Activated CD8-positive, alpha-beta memory T cell treated with anti-CD3 and anti-CD28 coated beads for 48 hours (primary cell): ENCODE measurements at places on chromosomes 3 and 15.

DNA sequence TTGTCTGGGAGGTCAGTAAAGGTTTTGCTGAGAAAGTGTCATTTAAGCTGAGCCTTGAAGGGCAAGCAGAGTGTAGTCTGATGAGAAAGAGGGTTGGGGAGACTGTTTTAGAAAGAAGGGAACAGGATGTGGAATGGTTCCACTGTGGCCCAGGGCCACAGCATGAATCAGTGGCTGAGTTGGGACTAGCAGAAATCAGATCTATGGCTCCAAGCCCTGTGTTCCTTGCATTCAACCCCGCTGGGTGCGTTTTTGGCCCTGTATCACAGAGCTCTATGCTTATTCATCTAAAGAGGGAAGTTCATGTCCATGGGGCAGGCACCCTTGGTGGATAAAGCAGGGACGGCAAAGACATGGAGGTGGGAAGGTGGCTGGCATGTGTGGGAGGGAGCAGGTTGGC, 151.3 kb downstream of the CACNA1D start:
- DNase-seq = no peak

DNA sequence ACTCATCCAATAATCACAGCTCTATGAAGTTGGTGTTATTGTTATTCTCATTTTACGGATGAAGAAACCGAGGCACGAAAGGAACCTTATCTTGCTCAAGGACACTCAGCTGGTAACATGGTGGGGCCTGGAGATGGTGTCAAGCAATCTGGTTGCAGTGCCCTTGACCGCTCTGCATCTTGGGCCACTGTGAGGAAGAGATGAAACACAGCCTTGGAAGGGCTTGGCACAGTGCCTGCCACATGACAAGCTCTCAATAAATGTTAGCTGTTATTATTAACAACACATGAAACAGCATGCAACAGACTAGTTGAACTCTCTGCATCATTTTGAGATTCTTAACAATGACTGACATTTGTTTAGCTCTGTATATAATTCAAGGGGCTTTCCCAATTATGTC, 10.1 kb upstream of the ITGA11 start:
- DNase-seq = no peak

- no peak for DNase-seq
Observed at GRCh38 chr3:129567176-129567705, 24.3 kb downstream of the H1-8 start.

- no peak for DNase-seq
Observed at GRCh38 chr3:36543276-36543997, 163.1 kb downstream of the STAC start.

GRCh38 chr15:61229883-61230180, 730 bp upstream of the RORA start:
- DNase-seq = no peak

- no peak for DNase-seq
Observed at GRCh38 chr15:93066224-93066681, 22.8 kb downstream of the RGMA start.

- no peak for DNase-seq
Observed at GRCh38 chr15:38050529-38051448, 116.3 kb downstream of the TMCO5A start.

DNA sequence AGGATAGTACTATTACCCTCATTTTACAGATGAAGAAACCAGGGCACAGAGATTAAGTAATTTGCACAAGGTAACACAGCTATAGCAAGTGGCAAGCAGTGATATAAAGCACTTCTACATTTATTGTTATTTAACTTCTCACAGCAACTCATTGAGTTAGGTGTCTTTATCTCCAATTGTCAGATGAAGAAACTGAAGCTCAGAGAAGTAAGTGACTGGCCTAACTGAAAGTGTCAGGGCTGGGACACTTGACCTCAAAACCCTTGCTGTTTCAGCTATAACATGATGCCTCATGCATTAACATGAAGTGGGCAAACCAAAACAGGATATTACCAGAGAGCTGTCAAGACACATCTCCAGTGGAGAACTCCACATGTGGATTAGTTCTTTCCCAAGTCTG, 65.8 kb upstream of the LEKR1 start:
- no peak for DNase-seq

DNA sequence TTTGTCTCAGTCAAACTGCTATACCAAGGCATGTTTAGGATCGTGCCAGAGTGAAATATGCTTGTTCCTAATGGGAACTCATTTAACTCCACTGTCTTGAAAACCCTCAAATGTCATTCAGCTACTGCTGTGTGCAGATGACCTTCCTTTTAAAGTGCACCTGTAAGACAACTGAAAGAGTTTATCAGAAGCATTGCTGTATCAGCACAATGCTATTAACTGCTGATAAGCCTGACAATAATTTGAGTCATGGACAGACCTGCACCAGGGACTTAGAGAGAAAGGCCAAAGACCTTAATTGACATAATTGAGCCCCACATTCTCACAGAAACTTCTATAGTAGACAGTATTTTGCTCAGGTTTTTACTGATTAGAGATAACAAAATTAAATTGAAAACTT, 557.9 kb downstream of the DIPK2A start:
- DNase-seq = no peak

GRCh38 chr3:15681668-15682067, 80.1 kb downstream of the BTD start:
- no peak for DNase-seq

DNA sequence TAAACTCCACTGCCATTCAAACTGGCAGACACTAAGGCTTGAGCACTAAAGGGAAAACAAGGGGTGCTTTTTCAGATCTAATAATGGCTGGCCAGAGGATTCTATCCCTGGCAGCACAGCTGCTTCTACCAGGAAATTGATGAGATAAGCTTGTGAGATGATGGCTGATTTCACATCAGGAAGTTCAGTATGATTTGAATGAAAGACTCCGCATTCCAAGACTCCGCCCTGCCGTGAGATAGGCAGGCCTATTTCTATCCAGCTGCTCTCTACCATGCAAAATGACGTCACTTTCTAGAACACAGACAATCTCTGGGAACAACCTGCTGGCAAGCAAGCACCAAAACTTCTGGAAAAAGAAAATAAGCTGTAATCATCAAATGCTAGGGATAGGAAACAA, 171.8 kb downstream of the WDR76 start:
- no peak for DNase-seq

GRCh38 chr3:36750737-36751136, 13.6 kb downstream of the DCLK3 start:
- DNase-seq = no peak

DNA sequence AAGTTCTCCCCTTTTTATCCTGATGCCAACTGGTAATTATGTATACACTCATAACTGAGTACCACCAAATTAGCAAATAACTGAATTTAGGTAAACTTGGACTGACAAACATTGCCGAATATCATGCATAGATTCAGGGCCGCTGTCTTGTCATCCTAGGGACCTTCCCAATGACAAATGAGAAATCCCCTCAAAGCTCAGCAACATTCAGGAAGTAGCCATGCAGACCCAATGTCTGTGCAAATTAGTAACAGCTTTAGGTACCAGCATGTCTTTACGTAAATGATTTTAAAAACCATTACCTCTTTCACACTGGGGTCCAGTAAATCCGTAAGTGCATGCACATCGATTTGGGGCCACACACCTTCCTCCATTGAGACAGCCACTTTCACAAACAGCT, 49.5 kb downstream of the FBN1 start:
- DNase-seq = no peak

DNA sequence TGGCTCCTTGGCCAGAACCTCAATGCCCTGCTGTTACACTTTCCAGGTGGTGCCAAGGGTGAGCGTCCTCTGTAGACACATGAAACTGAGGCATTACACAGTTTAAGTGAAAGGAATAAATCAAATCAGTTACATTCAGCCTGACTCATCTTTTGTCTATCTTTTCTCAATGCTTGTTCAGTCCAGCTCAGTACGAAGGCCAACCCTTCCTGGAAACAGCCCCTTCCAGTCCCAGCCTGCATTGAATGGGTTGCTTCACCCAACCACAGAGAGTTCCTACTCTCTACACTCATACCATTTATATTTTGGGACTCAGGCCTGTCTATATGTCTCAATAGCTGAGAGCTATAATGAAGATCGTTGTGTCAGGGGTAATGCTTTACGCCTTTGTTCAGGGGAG, 363.6 kb downstream of the RORA start:
- DNase-seq = no peak

DNA sequence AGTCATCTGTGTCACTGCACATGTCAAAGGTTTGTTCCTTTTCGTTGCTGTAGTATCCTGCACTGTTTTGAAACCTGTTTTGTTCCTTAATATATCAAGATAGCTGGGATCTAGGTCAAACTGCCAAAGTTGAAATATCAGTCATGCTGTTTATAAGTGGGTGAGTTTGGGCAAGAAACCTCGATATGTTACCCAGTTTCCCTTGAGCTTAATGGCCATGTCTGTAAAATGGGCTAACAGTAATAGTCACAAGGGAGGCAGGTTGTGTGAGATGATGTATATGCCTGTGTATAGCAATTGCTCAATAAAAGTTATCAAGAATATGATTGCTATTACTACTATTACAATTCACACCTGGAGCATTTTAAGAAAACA, 57.1 kb downstream of the BHLHE40 start:
- DNase-seq = no peak

DNA sequence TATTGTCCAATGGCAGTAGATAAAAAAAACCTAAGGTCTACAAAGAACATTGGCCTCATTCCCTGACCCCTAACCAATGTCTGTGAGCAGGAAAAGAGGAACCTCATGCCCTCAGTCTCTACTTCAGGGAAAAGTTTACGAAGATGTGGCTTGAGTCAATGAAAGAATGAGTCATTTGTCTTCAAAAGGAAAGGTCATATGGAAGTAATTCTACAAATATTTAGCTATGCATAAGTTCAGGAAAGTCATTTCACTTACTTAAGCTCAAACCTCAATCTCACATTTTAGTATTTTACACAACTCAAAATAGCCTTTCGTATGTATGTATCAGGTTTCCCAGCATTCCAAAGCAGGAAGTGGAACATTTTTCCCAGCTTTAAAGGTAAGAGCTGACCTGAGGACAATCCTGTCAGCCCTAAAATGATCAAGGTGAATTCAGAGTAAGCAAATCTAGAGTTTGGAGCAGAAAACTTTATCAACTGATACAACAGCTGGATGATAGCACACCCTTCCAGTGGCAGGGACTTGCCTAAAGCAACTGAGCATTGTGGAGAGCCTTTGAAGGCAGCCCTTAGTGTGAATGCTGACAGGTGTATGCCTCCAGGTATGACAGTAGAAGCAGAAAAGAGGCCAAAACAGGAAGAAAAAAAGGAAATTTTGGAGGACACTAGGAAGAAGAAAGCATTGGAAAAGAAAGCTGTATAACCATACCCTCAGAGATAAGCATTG, 53.9 kb upstream of the ACKR4 start:
- no peak for DNase-seq

- DNase-seq = no peak
Observed at GRCh38 chr3:24232784-24233183, 261.9 kb downstream of the THRB start.

- DNase-seq = no peak
Observed at GRCh38 chr15:100863075-100863795, 16.4 kb upstream of the ALDH1A3 start.

- no peak for DNase-seq
Observed at GRCh38 chr3:8952130-8952529, 11.1 kb downstream of the RAD18 start.

DNA sequence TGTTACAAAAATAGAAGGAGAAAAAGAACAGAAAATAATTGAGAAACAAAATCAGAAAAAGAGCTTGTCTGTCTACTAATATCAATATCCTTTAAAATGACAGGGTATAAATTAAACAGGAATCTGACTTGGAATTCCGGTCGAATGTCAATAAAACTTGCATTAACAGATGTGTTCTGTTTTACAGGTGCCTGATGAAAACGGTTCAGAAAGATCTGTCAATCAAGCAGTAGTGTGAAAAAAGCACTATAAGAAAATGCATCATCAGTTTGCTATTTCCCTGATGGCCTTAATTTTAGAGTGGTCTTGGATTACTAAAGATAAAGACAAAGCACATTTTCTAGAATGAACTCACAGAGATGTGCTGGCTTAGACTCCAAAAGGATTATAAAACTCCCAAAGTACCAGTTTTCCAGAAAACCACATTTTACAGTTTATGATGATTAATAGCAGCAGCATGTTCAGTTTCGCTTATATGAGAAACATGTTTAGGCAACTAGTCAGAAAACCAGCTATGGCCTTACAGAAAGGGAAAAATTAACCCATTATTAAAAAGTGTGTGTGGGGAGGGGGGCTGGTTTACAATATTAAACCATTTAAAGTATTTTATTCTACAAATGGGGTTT, 8.2 kb upstream of the C3orf38 start:
- no peak for DNase-seq

DNA sequence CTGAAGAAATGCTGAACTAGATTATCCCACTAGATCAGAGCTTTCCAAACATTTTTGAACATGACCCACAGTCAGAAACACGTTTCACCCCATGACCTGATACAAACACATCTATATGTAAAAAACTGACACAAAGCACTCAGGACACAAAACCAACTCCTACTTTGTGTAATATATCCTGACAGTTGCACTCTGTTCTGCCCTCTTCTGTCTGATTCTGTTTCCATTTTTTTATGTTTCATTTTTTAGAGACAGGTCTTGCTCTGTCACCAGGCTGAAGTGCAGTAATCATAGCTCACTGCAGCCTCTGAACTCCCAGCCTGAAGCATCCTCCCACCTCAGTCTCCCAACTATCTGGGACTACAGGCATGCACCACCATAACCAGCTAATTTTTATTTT, 15.8 kb upstream of the RFTN1 start:
- DNase-seq = no peak

GRCh38 chr3:72451841-72452240, 396.4 kb downstream of the SHQ1 start:
- no peak for DNase-seq

DNA sequence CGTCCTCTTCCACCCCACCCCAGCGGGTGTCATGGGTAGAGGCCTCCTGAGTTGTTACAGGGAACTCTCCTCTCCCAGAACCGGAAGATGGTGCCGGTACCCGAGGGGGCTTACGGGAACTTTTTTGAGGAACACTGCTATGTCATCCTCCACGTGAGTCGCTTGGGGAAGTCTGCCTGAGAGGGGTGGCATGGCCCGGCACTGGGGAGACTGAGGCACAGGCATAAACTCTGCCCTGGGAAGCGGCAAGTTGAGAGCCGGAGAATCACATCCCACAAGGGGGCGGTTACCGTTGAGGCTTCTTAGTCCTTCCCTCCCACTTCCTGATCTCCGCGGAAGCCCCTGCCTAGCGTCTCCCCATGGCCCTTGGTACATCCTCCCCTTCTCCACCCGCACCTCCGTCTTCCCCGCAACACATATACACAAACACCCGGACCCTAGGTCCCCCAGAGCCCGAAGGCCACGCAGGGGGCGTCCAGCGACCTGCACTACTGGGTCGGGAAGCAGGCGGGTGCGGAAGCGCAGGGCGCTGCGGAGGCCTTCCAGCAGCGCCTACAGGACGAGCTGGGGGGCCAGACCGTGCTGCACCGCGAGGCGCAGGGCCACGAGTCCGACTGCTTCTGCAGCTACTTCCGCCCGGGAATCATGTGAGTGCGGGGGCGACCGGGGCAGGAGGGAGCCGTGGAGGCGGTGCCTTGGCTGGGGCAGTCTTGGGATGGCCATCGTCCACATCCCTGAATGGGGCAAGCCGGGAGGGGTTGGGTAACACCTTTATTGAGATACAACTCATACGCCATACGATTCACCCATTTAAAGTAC, 3.4 kb downstream of the VILL start:
- peak; percentile 49 for DNase-seq

GRCh38 chr3:171526146-171526545, 65.9 kb upstream of the TNIK start:
- no peak for DNase-seq

- no peak for DNase-seq
Observed at GRCh38 chr3:99838755-99839154, 21.1 kb downstream of the CMSS1 start.

GRCh38 chr3:2156244-2156847, 57.7 kb downstream of the CNTN4 start:
- peak; percentile 0 for DNase-seq

GRCh38 chr3:40875581-40875980, 323.7 kb upstream of the CTNNB1 start:
- no peak for DNase-seq
